ENCODE measurements at places on chromosomes 6 and 20.

DNA sequence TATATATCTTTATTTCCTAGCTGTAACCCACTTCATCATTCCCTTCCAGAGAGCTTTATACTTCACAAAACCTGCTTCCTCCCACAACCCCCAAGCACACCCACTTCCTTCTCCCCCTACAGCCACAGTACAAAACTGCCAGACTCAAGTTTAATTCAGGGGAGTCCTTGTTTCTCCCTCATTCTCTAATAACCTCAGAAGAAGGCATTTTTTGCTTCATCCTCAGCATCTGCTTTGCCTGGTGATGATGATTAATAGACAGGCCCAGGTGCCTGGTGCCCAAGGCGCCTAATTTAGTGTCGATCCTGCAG is 414.3 kb downstream of the KIF16B start:
- no peak for DNase-seq

DNA sequence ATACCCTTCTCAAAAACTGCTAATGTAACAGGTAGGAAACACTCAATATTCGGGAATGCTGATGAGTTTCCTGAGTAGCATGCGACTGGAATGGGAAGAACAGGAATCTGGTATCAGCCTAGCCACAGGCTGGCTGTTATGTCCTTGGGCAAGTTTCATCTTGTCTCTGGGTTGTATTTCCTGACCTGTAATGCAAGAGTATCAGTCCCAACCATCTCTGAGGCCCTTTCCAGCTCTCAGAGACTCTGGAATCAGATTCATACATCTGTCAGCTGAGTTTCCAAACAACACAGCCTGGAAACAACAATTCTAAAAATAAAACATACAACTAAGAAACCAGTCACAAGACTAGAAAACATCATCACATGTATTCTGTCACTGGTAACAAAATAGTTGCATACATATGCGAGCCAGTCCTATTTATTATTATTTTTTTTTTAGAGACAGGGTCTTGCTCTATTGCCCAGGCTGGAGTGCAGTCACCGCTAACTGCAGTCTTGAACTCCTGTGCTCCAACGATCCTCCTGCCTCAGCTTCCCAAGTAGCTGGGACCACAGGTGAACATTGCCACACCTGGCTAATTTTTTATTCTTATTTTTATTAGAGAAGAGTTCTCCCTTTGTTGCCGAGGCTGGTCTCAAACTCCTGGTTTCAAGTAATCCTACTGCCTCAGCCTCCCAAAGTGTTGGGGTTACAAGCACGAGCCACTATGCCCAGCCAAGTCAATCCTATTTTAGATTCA is 16.7 kb upstream of the TFAP2A start:
- DNase-seq, result no peak

DNA sequence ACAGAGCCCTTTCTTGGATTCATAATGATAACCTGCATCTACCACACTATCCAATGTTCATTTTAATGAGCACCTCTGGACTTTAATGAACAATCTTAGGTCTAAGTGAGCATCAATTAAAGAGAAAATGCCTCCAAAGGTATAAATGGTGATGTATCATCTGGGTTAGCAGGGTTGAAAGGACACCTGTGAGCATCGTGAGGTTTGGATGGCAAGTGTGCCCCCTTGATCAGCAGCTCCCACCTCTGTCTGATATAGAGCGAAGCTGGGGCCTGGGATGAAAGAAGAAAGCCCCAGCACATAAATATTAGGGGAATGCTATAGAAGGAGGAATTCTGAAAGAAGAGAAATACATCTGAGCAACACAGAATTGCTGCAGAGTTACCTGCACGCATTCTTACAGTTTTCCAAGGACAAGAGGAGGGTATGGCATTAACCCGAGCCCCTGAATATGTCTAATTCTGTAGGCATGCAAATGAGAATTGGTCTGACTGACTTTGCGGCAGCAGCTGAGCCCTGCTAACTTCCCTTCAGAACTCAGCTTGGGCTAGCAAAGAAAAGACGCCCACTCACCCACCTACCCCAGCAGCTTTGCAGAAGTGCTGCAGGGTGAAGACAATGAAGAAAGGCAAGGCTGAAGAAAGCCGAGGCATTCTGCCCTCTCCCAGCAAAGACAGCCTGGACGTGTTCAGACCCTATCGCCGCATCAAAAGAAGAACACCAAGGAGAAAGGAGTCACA is 136.2 kb downstream of the GMPR start:
- no peak for DNase-seq

DNA sequence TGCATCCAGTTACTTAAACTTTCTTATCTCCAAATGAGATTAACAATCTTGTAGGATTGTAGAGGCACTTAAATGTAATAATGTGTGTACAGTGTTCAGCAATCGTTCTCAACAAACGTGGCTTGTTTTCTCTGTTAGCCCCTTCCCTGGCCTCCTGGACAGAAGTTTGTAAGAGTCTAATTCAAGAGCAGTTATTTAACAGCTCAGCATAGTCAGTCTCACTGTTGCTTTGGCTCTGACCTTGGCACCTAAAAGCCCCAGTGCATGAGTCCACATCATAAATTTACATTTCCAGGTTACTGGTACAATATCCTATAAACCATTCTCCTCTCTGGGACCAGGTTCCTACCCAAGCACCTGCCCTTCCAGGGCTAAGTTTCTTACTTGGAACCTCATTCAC is 11.5 kb upstream of the PHF3 start:
- DNase-seq, result no peak

DNA sequence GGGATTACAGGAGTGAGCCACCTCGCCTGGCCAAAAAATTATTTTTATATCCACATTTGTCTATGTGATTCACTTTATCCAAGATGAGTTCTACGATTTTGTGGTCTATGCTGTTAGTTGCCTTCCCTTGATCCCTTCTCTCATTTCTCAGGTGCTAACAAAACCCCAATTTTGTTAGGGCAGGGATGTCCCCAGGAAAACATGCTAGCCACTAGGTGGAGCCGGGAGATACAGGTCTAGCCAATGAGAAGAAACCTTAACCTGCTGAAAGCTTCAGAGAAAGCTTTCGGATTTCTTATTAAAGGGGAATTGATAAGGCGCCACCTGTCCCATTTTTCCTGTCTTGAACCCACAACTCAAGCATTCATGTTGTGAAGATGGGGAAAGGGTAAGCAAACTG is 167.4 kb upstream of the OLIG3 start:
- peak; percentile 41 for DNase-seq

- no peak for DNase-seq
Observed at GRCh38 chr20:31570735-31571617, 34.1 kb upstream of the ID1 start.

GRCh38 chr20:34859826-34860545 is 12.7 kb downstream of the GGT7 start:
- no peak for DNase-seq

GRCh38 chr6:110232450-110232849 is 52.2 kb downstream of the CDC40 start:
- DNase-seq, result no peak

DNA sequence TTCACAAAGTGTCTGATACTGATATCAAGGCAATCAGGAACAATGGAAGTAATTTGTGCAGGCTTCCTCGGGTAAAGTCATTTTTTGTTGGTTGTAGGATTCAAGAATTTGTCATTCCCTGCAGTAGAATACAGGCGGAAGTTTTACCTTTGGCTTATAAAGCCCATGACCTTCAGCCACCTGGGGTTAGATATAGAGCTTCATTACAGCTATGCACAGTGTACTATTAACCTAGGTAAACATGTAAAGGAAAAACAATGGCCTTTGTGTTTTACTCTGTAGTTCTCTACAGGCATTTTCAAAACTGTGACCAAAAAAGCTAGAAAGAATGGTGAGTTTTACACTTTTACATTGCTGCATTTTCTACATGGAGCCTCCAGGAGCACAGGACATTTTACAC is 114.9 kb downstream of the NRSN1 start:
- DNase-seq, result no peak

Measured in activated CD4-positive, alpha-beta T cell treated with anti-CD3 and anti-CD28 coated beads, Interleukin-2, amount 50 U/mL, for 48 hours (primary cell).